Osteoblast (primary cell): ENCODE measurements at places on chromosomes 16 and 17. TPM values are rescaled to one million over a fixed set of nuclear protein-coding genes. Genes with fewer than 3 reads are reported as not detected.

DNA sequence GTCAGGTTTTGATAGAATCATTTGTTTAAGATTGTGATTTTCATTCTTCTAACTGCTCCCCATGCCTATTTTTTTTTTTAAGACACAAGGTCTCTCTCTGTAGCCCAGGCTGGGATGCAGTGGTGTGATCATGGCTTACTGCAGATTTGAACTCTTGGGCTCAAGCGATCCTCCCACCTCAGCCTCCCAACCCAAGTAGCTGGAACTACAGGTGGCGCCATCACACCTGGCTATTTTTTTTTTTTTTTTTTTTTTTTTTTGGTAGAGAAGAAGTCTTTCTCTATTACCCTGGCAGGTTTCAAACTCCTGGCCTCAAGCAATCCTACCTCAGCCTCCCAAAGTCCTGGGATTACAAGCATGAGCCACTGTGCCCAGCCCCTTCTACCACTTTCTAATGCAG, 223.3 kb downstream of the CBLN1 start:
- DNase-seq = no peak

DNA sequence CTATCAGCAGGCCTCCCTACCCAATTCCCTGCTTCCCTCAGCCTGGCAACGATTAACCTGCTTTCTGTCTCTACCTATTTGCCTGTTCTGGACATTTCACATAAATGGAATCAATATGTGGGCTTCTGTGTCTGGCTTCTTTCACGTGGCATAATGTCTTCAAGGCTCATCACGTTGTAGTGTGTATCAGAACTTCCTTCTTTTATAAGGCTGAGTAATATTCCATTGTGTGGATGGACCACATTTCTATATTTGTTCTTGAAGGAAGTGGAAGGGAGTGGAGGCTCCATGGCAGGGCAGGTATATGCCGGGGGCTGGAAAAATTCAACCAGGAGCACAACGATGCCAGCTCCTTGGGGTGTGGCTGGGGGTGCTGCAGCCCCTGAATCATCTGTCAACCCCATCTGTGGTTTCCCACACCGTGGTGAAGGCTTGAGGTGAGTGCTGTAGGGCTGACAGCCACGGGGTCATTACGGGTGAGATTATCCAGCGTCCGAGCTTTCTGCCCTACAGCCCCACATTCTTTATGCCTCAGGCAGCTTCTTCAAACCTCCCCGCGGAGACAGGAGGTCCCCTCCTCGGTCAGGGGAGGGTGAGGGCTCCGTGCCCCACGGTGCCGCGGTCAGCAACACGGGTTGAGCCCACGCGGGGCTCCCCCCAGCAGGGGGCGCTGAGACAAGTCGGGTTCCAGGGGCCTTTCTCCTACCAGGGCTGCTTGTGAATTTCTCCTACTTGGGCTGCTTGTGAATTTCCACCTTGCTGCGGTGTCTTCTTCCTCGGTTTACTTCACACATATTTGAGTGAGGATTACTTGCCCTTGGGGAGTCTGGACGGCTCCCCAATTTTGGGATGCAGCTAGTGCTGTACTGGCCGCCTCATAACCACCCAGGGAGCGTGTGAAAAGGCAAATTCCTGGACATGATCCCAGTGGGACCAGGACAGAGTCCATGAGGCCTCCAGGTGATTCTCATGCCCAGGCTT, 18.3 kb upstream of the WFIKKN2 start:
- DNase-seq = no peak

- peak; percentile 75 for DNase-seq
These were observed 9.6 kb downstream of the STX1B start for GRCh38 chr16:31000671-31001382.

- no peak for DNase-seq
These were observed 22.4 kb upstream of the PRM1 start for GRCh38 chr16:11303405-11304138.

GRCh38 chr16:55475919-55476318, 3.1 kb upstream of the MMP2 start:
- DNase-seq = peak; percentile 87

DNA sequence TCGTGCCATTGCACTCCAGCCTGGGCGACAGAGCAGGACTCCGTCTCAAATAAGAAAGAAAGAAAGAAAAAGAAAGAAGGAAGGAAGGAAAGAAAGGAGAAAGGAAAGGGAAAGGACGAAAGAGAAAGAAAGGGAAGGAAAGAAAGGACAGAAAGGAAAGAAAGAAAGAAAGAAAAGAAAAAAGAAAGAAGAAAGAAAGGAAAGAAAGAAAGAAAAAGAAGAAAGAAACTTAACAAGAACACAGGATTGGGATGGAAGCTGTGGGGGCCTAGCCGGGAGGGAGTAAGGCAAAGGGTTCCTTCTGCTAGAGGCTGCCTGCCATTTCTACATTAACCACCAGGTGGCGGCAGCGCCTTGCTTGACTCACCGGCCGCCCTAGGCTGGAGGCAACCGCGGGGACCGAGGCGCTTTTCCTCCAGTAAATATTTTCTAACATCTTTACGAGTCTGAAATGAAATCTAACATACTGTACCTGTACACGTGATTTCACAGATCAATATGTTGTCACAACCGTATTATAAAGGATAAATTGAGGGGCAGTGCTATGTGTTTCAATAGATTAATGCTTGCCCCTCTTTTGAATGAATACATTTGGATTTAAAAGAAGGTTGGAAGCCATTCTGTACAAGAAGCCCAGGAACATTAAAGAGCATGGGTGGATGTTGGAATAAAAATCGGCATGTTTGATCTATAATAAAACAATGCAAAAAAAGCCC, 6.1 kb downstream of the GJD3 start:
- DNase-seq = peak; percentile 100

DNA sequence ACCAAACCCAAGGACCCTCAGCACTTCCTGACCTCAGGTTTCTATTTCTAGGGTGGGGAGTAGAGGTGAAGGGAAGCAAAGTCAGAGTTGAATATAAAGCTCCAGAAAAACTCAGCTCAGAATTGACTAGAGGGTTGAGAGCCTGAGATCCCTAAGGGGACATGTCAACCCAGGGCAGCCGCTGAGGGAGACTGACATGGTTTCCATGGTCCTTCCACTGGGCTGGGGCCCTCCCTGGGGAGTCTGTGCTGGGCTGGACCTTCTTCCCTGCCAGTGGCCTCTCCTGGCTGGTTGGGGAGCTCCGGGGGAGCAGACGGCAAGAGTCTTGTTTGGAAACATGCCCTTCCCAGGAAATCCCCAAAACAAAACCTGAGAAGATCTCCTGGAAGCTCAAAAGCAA, 121.3 kb downstream of the METRNL start:
- DNase-seq = peak; percentile 83

DNA sequence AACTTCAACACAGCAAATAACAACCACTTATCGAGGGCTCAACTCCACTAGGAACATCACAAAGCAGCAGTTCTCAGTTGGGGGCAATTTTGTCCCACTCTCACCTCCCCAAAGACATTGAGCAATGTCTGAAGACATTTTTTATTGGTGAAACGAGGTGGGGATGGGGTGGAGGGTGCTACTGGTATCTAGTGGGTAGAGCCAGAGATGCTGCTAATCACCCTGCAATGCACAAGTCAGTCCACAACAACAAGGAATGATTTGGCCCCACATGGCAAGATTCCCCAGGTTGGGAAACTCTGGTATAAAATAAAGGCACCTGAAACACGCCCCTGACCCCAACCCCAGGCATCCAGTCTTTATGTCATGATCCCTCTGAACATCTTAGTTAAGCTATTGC, 33.3 kb downstream of the TLE7 start:
- DNase-seq = no peak

- DNase-seq = peak; percentile 52
These were observed 942 bp downstream of the LDAF1 start for GRCh38 chr16:21159281-21159951.

DNA sequence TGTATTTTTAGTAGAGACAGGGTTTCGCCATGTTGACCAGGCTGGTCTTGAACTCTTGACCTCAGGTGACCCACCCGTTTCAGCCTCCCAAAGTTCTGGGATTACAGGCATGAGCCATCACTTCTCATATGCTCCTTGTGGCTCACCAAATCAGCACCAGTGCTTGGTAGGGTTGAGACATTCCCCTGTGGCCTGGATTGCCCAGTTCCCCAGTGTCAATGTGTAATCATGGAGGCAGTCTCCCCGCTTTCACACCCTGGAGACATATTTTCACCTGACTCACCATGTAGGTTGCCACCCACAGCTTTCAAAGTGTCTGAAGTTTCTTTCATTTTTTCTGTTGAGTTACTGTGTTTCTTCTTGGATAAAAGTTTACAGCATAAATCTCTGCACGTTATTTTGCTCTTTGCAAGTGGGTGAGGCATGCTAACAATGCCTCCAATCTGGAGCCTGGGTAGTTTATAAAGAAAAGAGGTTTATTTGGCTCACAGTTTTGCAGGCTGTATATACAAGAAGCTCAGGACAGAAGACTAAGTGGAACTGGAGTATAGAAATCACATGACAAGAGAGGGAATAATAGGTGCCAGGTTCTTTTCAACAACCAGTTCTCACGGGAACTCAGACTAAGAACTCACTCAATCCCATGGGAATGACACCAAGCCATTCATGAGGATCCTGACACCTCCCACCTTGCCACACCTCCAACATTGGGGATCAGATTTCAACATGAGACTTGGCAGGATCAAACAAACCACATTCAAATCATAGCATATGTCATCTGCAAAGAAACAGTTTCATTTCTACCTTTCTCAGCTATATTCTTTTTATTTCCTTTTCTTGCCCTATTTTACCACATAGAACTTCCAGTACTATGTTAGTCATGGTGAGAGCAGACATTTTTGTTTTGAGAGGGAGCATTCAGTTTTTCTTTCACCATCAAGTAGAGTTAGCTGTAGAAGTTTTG, 113.2 kb downstream of the PHKB start:
- peak; percentile 83 for DNase-seq

DNA sequence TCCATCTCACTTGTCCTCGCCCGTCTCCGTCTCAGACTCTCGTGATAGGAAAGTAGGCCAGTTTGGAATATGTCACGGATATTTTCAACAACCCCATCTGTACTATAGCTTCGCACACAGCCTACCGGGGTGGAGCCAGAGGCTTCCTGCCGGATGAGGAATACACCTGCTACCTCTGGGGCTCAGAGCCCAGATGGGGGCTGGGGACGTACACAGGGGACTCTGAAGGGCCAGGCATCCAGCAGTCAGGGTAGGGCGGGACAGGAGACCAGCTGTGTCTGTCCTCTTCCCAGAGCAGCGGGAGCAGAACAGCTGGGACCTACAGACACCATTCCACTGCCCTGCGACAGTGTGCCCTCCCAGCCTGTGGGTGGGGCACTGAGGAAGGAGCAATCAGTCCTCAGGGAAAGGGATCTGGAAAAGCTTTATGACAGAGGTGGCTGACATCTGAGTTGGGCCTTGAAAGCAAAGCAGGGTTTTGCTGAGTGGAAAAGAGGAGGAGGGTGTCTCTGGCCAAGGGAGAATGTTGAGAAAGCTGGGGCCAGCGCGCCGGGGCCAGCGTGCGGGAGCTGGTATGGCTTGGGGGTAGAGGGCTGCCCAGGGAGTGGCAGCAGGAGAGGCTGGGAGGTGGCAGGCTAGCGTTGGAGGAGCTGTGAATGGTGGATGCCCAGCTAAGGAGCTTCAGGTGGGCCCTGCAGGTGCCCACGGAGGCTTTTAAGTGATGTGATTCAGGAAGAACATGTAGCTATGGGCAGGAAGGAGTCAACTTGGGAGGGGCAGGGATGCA, 11.5 kb upstream of the SRCIN1 start:
- no peak for DNase-seq

GRCh38 chr17:69525920-69526841, 111.7 kb downstream of the MAP2K6 start:
- DNase-seq = peak; percentile 64

- peak; percentile 92 for DNase-seq
These were observed 102.5 kb upstream of the TMEM97 start for GRCh38 chr17:28216528-28216927.

GRCh38 chr17:35742896-35743477, 10.1 kb downstream of the GAS2L2 start:
- peak; percentile 59 for DNase-seq

DNA sequence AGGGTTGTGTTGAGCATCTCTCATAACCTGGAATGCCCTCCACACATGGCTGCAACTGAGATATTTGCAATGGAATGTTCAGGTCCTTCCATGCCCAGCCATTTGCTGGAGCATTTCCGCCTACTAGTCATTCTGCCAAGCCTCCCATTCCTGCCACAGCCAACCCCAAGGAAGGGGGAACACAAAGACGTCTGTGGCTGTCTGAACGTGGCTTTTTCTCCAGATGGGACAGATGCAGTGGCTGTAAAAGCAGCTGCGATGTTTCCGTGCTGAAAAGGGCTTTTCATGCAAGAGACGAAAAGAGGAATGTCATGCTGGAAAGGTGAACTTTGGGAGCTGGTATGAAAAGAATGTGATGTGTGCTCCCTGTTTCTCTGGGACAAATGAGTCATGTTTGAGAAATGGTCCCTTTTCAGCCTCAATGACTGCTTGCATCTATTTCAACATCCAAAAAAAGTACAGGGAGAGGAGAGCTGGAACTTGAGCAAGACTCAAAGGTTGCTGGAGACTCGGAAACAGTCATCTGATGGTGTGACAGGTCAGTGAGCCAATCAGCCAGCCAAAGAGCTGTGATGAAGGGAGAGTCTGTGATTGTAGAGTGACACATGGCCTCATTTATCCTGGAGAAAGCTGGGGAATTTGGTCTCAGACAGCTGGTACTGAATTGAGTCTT, 208.9 kb downstream of the SHISA9 start:
- no peak for DNase-seq

DNA sequence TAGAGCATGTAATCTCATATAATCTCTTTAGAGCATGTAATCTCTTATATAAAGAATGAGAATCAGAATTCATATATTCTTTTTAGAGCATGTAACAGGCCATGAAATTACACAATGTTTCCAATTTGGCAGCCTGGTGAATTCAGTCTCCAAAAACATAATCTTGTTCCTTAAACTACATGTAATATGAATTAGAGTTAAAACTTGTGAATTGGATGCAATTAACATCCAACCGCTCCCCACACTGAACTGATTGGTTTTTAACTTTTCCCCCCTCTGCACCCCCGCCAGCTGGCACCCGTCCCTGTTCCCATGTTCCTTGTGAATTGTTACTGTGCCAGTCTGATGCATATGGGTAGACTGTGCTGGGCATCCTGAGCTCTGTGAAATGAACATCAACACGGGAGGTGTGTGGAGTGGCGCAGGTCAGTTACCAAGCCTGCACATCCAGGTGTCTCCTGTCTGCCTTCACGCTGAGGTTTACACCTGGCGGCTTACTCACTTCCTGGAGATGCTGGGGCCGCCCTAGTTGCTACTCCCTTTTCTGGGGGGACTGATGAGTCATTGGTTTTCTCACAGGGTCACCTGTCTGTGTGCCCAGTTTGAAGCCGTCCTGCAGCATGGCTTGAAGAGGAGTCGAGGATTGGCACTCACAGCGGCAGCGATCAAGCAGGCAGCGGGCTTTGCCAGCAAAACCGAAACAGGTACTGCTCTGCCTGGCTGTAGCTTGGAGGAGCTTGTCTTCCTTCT, 50.4 kb downstream of the SNX29 start:
- DNase-seq = no peak

HSPB9 gene
- not detected in 2 replicates for total RNA-seq

ATP2A1 gene
- 0.29 and 0.36 TPM in 2 replicates for total RNA-seq

VASN gene
- 202 and 217 TPM in 2 replicates for total RNA-seq

ZFP3 gene
- total RNA-seq = 3.5 and 3.6 TPM in 2 replicates

SEPTIN1 gene
- total RNA-seq = 0.29 TPM in 1 of 2 replicates, not detected in the other

NACA2 gene
- total RNA-seq = under 0.01 TPM in 1 of 2 replicates, not detected in the other

MILR1 gene
- 12.3 and 27.7 TPM in 2 replicates for total RNA-seq

KLHL10 gene
- 0.36 and 0.59 TPM in 2 replicates for total RNA-seq

PRR35 gene
- under 0.01 TPM in 1 of 2 replicates, not detected in the other for total RNA-seq

MYH11 gene
- total RNA-seq = under 0.01 TPM in 2 replicates

SEC14L5 gene
- under 0.01 and 0.29 TPM in 2 replicates for total RNA-seq

GLTPD2 gene
- not detected in 2 replicates for total RNA-seq
